Nucleus accumbens (tissue), 56 donors: ENCODE measurements at places on chromosomes 16 and 17.

GRCh38 chr17:49656247-49656646 lies 21.6 kb downstream of the SPOP start:
- no peak for DNase-seq

DNA sequence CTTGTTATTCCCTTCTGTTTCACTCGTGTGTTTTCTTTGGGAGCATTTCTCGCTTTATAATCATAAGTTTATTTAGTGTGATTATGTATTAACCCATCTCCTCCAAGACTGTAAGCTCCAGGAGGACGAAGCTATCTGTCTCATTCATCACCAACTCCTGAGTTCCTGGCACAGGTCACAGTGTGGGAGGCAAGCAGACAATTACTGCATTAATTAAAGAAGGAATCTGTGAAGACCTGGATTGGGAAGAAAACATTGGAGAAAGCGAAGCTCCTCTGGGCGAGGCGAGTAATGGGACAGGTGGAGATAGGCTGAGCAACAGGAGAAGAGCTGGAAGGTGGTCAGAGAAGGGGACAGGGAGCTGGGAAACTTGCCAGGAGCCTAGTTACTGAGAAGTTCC lies 7.8 kb upstream of the CAMKK1 start:
- no peak for DNase-seq

DNA sequence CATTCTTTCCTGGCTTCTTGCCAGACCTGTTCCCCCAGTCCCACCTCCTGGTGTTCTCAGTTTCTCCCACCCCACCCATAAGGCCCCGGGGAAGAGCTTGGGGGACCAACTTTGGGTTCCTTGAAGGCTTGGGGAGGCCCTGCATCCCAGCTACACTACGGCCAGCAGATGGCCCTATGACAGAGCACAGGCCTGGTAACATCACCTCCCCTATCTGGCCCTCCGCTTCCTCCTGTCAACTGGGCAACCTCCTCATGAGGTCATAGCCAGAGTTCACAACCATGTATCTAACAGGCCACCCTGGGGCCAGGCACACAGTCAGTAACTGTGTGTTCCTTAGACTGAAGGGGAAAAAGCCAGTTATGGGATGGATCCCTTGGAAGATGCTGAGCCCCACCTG lies 31.4 kb downstream of the MYO15A start:
- DNase-seq: no peak

DNA sequence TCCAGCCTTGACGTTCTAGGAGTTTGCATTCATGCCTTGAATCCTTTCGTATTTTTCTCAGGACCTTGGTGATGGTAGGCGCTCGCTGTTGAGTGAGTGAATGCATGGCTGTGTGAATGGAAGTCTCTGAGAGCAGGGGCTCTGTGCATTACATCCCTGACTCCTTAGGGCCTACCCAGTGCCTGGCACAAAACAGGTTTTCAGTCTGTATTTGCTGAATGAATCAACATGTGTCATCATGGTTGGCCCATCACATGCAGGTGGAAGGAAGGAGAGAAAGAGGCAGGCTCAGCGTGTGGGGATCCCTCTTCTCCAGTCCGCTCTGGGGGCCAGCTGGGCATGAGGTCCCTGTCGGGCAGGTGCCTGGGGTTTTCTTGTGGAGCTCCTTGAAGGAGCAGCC lies 8.7 kb downstream of the RAP1GAP2 start:
- no peak for DNase-seq
